ENCODE measurements at places on chromosomes 5 and 9.

DNA sequence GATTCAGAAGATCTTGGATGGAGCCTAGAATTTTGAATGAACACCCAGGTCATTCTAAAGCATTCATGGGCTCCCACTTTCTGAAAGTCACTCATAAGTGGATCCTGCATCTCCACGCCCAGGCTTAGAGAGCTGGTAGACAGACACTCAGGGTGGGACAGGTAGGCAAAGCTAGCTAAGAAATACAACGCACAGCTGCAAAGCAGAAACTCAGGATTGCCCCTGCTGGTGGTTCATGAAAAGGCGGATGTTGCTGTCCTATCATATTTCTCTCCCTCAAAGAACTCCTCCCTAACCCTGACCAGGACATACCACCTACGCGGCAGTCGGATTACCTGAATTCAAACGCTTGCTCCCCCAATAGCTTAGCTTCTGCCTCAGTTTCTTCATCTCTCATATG is 226.5 kb downstream of the GLIS3 start:
- peak; percentile 21 for DNase-seq

- DNase-seq, result no peak
These were observed 97.4 kb upstream of the TRPM3 start for GRCh38 chr9:71218774-71219173.

- DNase-seq, result peak; percentile 61
These were observed 114.1 kb downstream of the SYK start for GRCh38 chr9:90915693-90916092.

DNA sequence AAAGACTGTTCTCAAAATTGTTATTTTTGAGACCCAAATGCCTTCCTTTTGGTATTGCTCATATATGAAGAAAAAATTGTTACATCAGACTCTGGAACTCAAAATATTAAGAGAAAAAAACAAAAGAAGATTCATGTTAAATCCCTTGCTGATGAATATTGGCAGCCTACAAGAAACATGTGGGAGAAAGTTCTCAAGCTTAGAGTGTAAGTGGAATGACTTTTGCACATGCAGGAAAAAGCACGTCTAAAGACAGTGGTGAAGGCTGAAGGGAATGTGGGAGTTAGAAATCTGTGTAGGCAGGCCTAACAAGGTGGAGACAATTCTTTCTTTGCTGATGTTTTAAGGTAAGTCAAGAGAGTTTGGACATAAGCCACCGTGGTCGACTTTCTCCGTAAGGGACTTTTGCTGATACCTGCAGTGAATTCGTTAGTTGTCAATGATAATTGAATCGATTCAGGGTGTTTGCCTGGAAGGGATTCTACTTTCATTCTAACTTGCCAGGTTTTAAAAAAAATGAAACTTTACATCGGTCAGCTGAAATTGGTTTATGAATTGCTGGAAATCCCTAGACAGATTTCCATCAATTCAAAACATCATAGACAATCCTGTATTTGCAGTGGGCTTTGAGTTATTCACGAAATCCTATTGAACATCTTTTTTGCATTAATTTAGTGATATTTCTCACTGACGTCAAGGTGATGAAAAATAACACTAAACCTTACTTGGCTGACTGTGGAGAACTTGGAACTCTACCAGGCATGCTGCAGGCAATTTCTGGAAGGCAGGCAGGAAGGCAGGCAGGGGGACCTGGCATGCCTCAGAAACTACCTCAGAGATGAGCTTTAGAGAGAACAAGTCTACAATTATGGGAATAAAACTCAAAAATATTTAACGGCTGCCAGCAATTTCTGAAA is 359.1 kb upstream of the ADAMTSL1 start:
- DNase-seq, result no peak

- no peak for DNase-seq
These were observed 7.5 kb upstream of the PRSS3 start for GRCh38 chr9:33787839-33788238.

DNA sequence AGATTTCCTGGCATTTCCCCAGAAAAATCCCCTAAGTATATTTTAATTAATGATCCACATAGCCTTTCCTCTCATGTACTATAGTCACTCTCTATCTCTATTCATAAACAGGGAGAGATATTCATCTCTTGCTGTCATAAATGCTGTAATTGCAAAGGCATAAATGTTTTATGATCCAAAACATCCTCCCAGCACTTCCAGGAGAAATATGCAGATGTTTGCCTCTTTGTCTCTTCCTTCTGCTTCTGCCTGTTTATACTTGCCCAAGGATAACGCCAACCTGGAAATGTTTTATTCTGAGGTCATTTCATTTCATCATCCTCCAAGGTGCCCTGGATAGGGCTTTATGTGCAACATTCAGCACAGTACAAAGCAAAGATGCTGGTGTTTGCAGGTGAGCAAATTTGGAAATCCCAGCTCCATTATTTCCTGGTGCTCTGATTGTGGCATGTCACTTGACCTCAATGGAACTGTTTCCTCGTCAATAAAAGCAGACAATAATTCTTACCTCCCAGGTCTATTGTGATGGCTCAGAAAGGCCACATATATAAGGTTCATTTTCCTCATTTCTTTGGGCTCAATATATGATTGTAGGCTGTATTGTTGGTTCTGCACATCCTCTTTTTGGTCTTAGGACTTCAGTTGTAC is 6.9 kb downstream of the TNFSF15 start:
- no peak for DNase-seq

DNA sequence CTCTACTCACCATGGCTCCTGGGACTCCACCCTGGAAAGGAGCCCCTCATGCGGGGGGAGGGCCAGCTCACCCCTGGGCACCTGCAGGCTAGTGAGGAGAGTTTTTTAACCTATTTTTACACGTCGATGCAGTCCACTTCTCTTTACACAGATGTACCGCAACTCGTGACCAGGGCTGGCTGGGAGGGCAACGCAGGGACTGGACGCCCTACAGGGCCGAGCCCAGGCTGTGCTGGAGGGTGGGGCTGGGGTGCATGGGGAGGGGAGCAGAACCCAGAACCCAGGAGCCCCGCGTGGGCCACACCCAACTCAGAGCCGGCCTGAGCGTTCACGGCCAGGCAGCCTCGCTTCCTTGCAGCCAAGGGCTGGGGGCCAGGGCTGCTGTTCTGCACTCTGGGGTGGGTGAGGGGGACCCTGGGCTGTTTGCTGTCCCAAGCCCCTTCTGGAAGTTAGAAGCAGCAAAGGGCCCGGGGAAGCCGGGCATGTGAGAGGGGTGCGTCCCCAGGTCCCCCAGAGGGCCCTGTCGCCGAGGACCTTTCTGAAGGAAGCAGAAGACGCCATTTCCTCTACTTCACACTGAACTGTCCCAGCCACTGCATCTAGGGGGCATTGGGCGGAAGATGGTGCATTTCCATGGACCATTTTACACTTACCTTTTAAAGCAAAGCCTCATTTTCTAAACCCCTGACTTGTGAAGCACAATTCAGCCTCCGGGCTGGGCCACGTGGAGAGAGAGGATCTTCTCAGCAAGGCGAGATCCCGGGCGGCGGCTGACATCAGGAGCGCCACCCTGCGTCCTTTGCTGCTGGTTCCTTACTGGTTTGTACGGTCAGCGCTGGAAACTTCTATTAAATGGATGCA is 90.5 kb downstream of the KCNT1 start:
- DNase-seq, result no peak

- no peak for DNase-seq
These were observed 69.3 kb downstream of the SGCD start for GRCh38 chr5:156396063-156396829.

GRCh38 chr9:78031893-78032729 is 500 bp upstream of the GNAQ start:
- peak; percentile 86 for DNase-seq

GRCh38 chr9:2657427-2657826 is 35.8 kb downstream of the VLDLR start:
- DNase-seq, result no peak
